Stimulated activated CD4-positive, alpha-beta T cell treated with anti-CD3 and anti-CD28 coated beads, Interleukin-15, amount 100 ng/mL, for 24 hours (primary cell): ENCODE measurements at places on chromosomes 1 and 21.

- no peak for DNase-seq
These were observed 1.4 kb downstream of the HTR1D start for GRCh38 chr1:23215751-23216449.

DNA sequence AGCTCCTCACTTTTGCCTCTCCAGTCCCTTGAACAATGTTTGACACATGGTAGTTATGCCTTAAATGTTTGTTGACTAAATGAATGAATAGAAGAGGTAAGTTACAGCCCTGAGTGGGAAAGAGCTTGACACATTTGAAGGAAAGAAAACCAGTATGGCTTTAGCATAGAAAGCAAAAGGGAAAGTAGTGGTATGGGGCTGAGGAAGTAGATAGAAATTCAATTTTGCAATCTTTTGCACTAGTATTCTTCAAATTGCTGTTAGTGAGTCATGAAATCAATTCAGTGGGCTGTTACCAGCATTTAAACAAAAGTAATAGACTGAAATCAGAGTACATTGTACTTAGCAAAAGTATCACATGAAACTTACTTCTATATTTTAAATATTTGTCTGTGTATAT lies 21.1 kb downstream of the PLA2G4A start:
- no peak for DNase-seq

DNA sequence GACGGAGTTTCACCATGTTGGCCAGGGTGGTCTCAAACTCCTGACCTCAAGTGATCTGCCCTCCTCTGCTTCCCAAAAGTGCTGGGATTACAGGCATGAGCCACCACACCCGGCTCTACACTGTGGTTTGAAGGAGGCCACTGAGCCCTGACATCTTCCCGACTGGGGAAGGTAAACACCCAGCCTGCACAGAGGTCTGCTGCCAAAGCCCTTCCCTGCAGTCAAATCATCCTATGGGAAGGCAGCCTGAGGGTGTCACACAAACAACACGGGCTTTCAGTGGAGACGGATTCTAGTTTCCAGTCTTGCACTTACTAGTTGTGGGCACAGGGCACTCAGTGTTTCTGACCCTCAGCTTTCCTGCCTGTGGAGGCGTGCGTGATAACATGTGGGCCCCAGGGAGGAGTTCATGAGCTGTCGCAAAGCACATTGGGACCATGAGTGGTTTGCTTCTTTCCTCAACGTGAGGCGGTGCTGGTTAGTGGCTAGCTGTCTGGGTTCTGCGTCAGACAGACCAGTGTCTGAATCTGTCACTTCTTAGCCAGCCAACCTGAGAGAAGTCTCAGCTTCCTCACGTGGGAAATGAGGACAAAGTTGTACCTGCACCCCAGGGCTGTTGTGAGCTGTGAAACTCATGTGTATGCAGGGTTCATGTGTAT lies 21.5 kb upstream of the OPRD1 start:
- no peak for DNase-seq

DNA sequence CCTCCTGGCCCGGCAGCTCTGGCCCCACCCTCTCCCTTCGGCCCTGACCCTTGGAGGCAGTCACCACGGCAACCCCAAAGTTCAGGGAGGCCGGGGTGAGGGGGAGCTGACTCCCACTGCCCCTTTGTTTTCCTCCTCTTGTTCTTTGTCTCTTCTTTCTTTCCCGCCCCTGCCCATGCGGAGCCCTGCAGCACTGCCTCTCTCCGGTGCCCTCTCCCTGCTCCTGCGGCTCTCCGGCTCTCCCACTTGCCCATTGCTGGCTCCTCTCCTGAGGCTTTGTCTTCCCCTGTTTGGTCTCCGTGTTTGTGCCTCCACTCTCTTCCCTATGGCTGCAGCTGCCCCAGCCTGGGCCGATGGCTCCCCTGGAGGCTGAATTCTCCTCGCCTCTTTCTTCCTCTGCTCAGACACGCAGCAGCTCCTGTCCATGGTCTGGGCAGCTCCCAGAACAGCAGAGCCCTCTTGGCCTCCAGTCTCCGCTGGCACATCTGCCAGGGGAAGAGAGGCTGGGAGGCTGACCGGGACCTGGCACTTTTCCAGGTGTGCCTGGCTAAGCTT lies 5.8 kb downstream of the CELSR2 start:
- DNase-seq, result no peak

DNA sequence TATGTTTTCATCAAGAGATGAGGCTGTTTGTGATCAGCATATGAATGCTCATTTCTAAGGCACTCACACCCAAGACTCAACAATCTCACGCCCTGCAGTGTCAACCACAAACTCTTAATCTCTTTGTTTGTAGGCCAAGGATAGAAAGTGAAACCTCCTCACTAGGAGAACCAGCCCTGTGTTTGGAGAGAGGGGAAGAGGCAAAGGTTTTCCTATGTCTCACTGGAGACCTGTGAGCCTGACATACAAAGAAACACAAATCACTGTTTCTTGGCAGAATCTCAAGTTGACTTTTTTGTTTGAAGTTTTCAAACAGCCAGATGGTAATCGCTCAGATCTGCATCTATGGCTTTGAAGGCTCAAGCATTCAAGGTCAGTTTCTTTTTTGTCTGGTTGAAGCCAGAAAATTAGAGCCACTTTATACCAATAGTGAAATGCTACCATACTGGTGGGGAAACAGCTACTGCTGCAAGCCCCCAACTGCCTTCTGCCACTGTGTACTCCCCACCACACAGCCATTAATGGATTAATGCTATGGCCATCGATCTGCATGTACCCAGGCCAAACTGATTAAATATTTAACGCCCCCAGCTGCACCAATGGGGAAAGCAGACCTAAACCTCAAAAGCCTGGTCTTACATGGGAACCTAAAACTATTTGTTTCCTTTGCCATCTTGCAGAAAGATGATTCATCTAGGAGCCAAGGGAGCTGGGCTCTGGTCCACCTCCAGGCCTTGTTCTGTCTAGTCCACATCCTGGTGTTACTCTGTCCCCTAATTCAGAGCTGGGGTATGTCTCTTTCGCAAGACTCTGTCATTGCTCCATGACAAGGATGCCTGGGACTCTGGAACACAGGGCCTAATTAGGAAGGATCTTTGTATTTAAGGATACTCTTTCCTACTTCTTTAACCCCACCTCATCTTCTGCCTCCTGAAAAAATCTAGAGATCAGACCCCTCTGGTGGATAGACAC lies 16.3 kb downstream of the PDZK1 start:
- DNase-seq, result peak; percentile 32

DNA sequence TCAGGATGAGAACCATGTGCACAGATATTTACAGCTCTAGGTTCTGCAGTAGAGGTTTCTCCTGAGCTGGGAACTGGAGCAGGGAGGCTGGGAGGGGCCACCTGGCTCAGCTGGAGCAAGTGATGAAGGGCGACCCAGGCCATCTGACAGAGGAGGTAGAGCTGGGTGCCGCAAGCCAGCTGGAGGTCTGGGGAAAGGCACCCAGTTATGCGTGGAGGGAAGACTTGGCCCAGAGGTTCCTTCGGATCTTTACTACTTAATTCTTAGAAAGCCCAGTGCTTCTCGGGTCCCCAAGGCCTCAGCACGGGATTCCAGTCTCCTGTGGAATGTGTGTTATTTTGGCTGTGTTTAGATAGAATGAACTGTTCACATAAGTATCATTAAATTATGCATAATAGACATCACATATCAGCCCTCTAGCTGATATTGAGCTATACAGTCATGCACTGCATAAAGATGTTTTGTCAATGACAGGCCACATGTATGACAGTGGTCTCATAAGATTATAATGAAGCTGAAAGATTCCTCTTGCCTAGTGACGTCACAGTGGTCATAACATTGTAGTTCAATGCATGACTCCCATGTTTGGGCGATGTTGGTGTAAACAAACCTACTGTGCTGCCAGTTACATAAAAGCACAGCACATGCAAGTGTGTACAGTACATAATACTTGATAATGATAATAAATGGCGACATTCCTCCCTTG lies 245.1 kb downstream of the RHOU start:
- no peak for DNase-seq

GRCh38 chr1:54378874-54379554 lies 27.2 kb downstream of the SSBP3 start:
- DNase-seq, result no peak

- peak; percentile 34 for DNase-seq
These were observed 2.9 kb downstream of the SELENON start for GRCh38 chr1:25802915-25803314.

GRCh38 chr1:90317628-90318027 lies 322.7 kb downstream of the ZNF326 start:
- DNase-seq, result no peak

DNA sequence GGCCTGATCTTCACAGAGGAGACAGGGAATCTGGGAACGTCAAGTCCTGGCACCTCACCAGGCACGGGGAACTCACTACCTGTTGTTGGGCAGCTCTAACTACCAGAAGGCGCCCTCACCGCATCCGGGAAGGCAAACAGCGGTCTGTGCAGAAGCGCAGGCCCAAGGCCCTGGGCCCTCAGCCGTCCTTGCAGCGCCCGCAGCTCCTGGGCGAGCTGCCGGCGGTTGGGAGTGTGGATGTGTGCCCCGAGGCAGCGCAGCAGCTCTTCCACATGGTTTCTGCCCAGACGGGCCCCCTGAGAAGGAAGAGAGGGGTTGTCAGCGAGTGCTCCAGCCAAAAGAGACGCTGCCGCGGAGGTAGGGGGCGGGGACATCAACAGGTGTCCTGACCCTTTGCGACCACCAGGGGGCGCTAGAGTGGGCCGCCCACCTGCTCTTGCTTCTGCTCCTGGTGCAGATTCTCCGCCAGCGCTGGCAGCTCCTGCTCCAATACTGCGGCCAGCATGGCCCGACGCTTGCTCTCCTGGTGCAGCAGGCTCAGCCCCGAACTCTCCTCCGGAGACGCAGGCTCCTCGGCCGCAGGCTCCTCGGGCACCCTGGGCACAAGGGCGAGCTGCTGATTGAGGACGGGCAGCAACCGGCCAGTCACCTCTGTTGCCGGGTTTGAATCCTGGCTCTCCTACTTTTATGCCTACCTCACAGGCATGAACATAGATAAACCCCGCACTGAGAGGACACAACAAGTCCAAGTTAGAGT lies 9.3 kb downstream of the MAP3K6 start:
- DNase-seq, result peak; percentile 83

DNA sequence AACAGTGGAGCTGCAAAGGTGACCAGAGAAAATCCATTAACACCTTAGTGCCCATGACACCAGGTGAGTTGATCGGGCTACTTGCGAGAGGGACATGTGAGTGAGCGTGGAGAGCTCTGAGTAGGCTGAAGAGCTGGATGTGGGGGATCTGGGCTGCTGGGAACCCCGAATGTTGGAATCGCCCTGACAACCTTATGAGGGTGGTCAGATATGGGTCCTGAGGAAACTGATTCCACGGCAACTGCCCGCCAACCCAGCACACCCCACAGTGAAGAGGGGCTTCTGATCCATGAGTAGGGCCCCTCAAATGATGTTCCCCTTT lies 705 bp upstream of the QSOX1 start:
- no peak for DNase-seq

DNA sequence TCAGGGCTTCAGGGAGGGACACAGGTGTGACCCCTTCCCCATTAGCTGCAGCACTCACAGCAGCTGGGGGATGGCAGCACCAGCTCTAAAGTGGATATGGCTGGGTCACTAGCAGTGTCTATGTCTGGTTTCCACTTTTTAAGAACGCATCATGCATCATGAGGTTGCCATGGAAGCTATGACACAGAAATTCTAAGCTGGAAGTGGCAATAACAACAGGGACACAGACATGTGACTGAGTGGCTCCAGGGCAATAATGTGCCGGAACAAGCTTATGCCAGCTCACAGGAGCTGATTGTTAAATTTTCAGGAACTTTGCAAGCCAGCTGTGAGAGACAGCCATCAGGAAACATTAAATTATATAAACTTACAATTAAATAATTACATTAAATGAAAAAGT lies 51.2 kb upstream of the NFASC start:
- DNase-seq, result no peak

- DNase-seq, result no peak
These were observed 503.6 kb downstream of the MRPL39 start for GRCh38 chr21:25103500-25104207.

- DNase-seq, result no peak
These were observed 55.3 kb downstream of the RIPK4 start for GRCh38 chr21:41711416-41712007.

GRCh38 chr1:13700521-13701270 lies 708 bp downstream of the PRDM2 start:
- DNase-seq, result peak; percentile 62

DNA sequence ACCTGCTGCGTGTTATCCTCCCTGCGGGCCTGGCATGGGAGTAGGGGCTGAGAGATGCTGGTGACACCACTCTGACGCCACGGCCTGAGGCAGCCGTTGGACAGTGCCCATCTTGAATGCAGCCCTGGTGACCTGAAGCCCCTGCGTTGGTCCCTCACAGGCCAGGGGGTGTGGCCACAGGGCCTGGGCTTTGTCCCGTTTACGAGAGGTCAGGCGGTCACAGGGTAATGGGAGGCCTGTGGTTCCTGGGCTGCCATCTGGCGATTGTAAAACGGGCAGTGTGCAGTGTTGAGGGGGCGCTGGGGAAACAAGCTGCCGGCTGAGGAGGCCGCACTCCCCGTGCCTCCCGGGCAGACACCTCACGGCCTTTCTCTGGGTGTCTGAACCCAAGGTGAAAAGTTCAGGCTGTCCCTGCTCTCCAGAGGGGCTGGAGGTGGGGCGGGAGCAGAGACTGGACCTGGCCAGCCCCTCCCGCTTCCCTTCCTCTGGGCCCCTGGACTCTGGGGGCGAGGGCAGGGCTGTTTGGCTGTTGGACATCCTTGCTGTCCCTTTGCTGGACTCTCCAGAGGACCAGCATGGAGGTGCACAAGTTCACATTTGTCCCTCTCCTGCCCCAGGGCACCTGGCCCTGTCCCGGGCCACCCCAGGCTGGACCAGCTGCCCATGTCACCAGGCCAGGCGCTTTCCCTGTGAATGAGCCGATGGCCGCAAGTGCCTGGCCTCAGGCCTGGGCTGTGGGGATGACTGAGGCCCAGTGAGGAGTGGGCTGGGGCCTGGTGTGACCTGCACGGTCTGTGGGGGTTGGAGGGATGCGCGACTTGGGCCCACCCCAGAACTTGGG lies 42.4 kb downstream of the SKI start:
- DNase-seq, result no peak

- DNase-seq, result no peak
These were observed 23.5 kb upstream of the PEX10 start for GRCh38 chr1:2435746-2436355.

- DNase-seq, result no peak
These were observed 25.0 kb downstream of the PRDX6 start for GRCh38 chr1:173502104-173502503.

GRCh38 chr1:171486048-171486519 lies 754 bp downstream of the PRRC2C start:
- peak; percentile 70 for DNase-seq

DNA sequence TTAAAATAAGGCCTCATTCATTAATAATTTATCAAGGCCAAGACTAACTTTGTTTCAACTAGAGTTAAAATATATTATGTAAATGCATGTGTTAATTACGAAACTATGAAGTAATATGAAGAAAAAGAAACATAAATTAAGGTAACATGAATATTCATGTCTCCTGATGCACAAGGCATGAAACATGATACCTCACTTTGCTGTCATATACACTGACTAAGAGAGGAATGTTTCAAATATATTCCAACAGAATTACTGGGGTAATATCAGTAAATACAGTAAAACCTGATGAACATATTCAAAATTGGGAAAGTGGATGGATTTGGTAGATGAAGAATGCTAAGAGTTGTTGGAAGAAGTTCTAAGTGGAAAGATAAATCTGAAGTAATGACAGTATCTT lies 274.6 kb downstream of the LRRC7 start:
- DNase-seq, result no peak

- DNase-seq, result no peak
These were observed 187.5 kb downstream of the PDE4B start for GRCh38 chr1:65980237-65980636.

- peak; percentile 27 for DNase-seq
These were observed at the start of gene CD160 for GRCh38 chr1:145719230-145720079. CD160 (plus strand) TSS chr1:145719499; CDS start chr1:145728328, 8,829 bp downstream.
